H7 (cell line): ENCODE measurements at places on chromosomes 4 and X. TPM values are rescaled to one million over a fixed set of nuclear protein-coding genes. Genes with fewer than 3 reads are reported as not detected.

DNA sequence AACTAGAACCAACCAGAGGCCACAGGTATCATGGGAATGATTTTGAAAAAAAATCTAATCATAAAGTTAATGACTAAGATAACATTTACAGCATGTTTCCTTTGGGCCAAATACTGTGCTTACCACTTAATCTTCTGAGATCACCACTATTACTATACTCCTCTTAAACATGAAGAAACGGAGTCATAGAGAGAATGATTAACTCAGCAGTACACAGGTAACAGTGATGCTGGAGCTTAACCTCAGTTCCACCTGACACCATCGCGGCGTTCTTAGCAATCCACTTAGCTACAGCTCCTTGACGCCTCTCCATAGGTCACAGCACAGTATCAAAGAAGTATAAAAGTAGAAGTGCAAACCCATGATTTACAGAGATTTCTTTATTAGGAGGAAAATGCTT is 592.6 kb upstream of the SLIT2 start:
- no peak for DNase-seq

- DNase-seq: no peak
These were observed 714.2 kb upstream of the LCORL start for GRCh38 chr4:18735740-18736268.

GRCh38 chrX:17744896-17745523 is 7.7 kb downstream of the SCML1 start:
- no peak for DNase-seq

DNA sequence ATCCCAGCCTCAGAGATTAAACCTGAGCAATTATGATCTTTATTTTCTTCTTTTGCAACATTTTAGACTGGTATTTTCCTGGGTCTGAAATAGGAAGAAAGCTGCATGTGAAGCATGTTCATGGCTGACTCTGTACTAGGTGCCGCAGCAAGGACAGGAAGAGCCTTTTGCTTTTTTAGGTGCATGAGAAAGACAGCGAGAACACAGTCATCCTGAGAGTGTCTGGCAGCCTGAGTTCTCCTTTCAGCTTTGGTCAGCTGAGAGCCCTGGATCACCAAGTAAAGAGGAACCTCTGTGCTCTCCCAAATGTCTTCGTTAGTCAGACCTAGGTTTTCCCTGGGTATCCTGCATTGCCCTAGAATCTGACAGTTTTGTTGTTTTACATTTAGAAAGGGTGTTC is 29.8 kb downstream of the FAM149A start:
- no peak for DNase-seq

- DNase-seq: no peak
These were observed 62.7 kb downstream of the KDM6A start for GRCh38 chrX:44935640-44936039.

- DNase-seq: no peak
These were observed 126.6 kb upstream of the SLC4A4 start for GRCh38 chr4:71212216-71212615.

GRCh38 chr4:138241281-138242075 is 671 bp downstream of the SLC7A11 start:
- no peak for DNase-seq

DNA sequence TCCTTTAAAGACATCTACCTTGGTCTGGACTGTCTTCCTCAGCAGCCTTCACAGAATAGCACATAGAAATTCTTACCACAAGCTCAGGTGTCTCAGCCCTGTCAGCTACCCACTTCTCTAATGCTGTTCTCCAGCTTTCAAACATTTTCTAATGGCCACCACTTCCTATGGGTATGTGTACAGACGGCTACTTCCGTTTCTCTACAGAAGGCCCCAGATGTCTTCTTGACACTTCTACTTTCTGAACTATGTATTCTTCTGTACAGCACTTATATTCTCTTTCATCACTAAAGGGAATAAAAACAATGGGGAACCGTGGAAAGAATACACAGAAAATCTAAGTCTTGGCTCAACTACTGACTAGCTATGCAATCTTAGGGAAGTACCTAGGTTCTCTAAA is 13.3 kb downstream of the OPHN1 start:
- no peak for DNase-seq

- no peak for DNase-seq
These were observed 228.4 kb upstream of the EMCN start for GRCh38 chr4:100746141-100746739.

GRCh38 chrX:142096253-142096652 is 108.8 kb downstream of the MAGEC2 start:
- no peak for DNase-seq

GRCh38 chrX:39336671-39337311 is 535.5 kb downstream of the MID1IP1 start:
- DNase-seq: no peak

DNA sequence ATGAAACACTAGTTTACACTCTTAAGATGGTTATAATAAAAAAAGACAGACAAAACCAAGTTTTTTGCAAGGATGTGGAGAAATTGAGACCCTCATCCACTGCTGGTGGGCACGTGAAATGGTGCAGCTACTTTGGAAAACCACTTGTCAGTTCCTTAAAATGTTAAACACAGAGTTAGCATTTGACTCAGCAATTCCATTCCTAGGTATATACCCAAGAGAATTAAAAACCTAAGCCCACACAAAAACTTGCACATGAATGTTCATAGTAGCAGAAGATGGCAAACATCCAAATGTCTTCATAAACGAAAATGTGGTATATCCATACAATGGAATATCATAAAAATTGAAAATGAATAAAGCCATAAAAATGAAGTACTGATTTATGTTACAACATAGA is 75.4 kb downstream of the ZNF827 start:
- DNase-seq: no peak

DNA sequence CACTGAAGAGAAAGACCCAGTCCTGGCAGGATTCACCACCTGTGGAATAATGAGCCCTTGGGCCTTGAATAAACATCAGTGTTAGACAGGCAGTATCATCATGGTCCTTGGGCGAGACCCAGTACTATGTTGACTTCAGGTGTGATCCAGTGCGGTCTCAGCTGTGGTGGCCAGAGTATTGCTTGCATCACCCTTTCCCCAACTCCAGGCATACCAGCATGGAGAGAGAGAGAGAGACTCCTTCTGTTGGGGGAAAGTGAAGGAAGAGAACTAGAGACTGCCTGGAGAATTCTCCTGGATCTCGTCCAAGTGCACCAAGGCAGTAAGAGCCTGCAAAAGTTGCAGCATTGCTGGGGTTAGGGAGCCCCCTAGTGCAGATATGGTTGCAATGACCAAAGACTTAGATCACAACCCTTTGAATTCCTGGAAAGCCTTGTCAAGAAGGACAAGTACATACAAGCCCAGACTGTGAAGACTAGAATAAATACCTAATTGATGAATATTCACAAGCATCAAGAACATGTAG is 61.1 kb upstream of the VAMP7 start:
- DNase-seq: peak; percentile 39

DNA sequence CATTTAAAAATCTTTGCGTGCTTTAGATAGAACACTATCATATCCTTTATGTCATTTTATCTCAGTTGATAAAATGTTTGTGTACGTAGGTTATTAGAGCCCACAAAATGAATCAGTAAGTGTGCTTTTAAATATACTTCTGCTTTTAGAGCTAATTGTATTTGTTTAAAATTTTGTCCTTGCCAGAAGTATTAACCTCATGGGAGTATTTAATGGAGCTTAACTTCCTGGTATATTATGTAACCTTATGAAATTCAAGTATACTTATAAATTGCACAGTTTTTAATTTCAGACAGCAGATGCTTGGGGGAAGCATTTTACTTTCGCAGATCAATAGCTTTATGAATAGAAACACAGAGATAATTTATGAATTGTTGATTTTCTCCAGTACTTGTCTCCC is 90.2 kb downstream of the DIPK2B start:
- no peak for DNase-seq

- DNase-seq: no peak
These were observed 62.3 kb upstream of the CD99 start for GRCh38 chrX:2628751-2629315.

- DNase-seq: peak; percentile 31
These were observed 26.6 kb upstream of the PRPS1 start for GRCh38 chrX:107601759-107602158.

- no peak for DNase-seq
These were observed 641.3 kb downstream of the RPA4 start for GRCh38 chrX:97524997-97525396.

GRCh38 chr4:155632310-155632840 is 34.3 kb upstream of the GUCY1A1 start:
- DNase-seq: no peak

DNA sequence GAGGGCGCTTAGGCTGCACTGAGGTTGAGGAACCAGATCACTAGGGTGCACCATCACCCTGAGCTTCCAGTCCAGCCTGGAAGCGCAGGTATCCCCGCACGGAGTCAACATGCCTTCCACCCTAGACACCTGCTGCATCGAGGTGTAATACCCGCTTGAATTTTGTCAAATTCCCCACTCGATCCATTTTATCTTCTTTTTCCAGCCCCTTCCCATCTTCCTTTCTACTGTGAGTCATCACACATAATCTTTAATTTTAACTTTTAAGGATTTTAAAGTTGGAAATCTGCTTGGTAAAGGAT is 821 bp downstream of the PLK4 start:
- DNase-seq: no peak

- DNase-seq: no peak
These were observed 49.2 kb upstream of the TAB3 start for GRCh38 chrX:30938295-30938694.

GRCh38 chr4:98794565-98795205 is 134.2 kb downstream of the EIF4E start:
- DNase-seq: no peak

DNA sequence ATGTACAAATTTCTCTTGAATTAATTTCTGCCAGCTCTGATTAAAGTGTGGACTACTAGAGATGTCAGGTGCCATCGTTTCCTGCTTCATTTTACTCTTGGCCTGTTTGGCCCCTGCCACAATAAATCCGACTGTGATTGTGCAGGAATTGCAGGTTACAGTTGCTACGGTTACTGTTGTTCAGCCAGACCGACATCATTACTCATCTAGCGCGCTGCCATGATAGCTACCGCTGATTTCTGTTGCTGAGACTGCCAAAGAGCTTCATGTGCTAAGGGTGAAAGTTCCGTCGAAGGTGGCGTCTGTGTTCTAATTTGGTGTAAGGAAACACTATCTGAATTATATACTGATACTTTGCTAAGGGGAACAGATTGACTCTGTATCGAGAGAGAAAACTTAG is 22.1 kb downstream of the SLIT2 start:
- no peak for DNase-seq

DNA sequence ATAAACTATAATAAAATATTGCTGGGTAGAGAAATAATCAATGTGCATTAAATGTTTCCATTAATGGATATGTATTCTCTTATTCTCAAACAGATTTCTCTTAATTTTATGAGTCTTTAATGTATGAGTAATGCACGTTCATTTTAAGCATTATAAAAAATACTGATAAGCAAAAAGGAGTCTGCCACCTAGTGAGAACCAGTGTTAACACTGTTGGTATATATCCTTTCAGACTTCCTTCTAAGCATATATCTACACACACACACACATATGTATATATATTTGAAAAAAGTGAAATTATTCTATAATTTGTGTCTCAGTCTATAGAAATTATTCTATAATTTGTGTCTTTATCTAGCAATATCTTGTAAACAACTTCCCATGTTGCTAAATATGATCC is 49.9 kb upstream of the MTMR1 start:
- DNase-seq: no peak

DNA sequence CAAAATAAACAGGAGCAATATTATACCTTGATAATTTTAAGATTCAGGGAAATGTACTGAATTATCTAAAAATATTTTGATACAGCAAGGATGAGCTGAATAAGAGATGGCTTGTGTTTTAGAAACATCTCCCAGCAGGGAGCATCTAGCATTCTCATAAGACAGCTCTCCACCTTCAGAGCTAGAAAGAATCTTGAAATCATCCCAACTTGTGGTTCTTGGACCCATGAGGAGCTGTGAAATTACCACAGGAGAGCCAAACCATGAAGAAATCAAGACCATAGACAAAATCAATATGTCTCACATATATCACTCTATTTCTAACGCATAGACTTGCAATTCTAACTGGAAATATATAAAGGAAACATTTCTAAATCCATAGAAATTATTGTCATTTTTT is 210.6 kb upstream of the DKK2 start:
- DNase-seq: no peak

- no peak for DNase-seq
These were observed 126.1 kb downstream of the MGST2 start for GRCh38 chr4:139791681-139792080.

The VEGFC gene
- 0.59 and 0.89 TPM in 2 replicates for total RNA-seq

The NUDT10 gene
- total RNA-seq: 30.3 and 31.7 TPM in 2 replicates

The PASD1 gene
- total RNA-seq: not detected in 2 replicates

The SSX4 gene
- 0.07 and 0.26 TPM in 2 replicates for total RNA-seq

The PAGE2B gene
- total RNA-seq: not detected in 2 replicates

The PGRMC1 gene
- 247 and 254 TPM in 2 replicates for total RNA-seq

The POF1B gene
- not detected in 2 replicates for total RNA-seq

The HEPH gene
- total RNA-seq: 27.5 and 51.7 TPM in 2 replicates

The VSIG4 gene
- total RNA-seq: not detected in 2 replicates

The MSMO1 gene
- 217 and 280 TPM in 2 replicates for total RNA-seq
